Activated CD4-positive, alpha-beta T cell treated with anti-CD3 and anti-CD28 coated beads for 1 hour (primary cell): ENCODE measurements at places on chromosomes 4 and X.

DNA sequence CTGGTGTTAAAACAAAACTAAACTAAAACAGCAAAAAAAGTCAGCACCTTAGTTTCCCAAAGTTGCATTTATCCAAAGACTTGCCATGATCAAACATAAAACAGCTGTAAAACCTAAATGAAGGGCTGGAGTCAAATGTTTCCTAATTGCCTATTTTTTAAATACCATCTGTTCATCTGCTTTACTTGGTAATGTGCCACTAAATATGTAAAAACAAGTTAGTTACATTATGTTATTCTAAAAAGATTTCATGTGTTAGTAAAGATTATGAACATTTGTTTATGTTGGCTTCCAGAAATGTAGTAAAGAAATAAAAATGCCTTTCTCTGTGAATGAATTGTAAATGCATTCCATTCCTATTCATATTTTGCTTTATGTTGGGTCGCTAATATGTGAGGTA, 977.8 kb downstream of the FSTL5 start:
- DNase-seq, result no peak

DNA sequence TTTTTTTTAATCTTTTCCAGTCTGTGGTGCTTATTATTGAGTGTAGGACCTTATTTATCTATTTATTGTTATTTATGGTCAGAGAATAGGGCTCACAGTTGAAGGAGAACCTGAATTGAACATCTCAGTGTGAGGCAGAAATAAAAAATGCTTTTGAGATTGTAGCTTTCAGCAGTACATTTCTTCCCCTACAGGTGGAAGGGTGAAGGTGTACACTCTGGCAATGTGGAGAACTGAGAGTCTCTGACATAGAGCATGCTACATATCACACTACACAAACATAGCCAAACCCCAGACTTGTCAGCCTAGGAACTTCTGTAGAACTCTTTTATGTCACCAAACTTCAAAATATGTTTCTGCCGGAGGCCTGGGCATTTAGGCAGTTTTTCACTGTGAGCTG, 140.2 kb downstream of the STIM2 start:
- DNase-seq, result no peak

DNA sequence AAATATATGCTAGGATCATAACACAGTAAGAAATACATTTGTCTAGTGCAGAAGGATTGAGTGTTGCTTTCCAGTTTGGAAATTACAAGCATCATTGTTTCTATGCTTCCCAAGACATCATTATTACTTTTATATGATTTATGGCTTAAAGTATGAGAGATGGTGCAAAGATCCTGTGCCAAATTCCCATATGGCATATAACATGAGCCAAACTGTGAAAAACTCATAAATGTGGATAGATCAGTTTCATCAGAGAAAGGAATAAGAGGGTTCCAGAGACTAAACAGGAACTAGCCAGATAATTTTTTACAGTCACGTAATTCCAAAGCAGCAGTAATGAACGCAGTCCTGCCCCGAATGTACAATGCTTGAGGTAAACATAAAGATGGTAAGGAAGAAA, 126.3 kb downstream of the PRDM5 start:
- DNase-seq, result no peak

GRCh38 chr4:27360790-27361267, 500.2 kb downstream of the STIM2 start:
- no peak for DNase-seq

DNA sequence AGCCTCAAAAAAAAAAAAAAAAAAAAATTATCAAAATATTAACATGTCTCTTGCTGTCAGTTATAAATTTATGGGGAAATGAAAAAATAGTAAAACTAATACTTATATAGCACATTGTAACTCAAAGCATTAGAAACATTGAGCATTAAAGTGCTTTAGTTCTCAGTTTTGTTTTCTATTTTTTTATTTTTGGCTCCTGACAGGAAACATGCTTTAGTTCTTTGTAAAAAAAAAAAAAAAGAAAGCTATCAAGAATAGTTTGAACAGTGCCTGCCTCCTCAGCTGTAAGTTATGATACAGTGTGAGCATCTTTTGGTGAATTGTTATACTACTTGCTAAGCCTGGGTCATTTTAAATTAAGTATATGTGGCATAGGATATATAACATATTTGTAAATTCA, 5.1 kb upstream of the CENPC start:
- DNase-seq, result no peak

DNA sequence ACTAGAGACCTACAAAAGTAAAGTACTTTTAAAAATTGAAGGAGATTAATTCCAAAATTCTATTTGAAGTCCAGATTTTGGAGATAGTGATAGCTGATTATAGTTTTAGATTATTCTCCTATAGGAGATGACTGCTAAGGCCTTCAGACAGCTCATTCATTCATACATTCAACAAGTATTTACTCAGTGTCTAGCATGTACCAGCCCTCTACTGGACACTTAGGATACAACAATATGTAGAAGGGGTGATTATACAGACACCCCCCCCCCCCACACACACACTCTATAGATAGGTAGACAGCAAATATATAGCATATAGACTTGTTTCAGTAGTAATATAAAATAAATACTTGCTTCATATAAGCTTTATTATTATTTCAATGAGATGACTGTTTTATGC, 60.4 kb upstream of the TAF9B start:
- DNase-seq, result no peak
